ENCODE measurements at places on chromosomes 1 and 21.

DNA sequence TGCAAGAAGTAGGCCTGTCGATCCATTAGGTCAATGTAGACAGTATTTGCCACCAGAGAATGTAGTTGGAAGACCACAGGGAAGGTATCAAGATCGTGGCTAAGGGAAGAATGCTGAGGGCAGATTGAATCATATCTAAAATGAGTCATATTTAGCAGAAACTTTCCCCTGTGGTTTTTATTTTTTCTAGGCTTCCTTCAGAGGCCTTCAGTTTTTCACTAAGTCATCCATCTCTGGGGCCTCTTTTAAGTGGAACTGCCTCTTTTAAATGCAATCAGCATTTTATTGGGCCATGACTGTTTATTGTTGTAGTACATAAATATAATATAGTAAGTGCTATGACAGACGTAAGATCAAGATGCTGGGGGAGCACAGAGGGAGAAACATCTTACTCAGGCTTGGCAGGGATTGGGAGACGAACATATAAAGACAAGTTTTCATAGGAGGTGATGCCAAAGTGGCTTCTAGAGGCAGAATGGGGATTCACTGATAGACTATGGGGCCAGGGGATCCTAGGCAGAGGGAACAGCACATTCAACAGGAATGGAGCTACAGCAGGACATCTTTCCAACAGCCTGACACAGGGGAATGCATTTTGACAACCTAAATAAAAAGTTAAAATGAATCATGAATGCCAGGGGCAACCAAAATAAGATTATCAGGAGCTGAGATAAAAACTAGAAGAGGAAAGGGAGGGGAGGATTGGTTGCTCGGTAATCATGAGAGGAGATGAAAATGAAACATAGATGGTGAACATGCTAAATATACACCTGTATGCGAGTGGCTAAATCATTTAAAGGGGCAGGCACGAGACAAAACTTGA lies 20.1 kb downstream of the UBE2U start:
- no peak for DNase-seq

GRCh38 chr1:55981010-55981650 lies 598.2 kb downstream of the PLPP3 start:
- DNase-seq: no peak

DNA sequence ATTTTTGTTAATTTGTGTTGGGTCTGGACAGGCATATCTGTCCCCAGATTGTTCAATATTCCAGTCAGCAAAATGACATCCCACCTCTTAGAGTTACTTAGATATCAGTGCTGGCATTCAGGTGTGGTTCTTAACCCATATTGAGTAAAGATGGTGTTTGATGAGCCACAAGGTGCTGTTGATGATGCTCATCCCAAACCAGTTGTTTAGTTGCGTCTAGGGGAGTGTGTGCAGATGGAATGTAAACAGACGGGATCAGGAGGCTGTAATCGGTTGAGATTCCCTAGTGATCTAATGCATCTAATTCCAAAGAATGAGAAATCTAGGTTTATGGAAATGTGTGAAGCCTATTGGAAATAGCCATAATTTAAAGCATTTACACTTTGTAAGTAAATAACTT lies 1.1 kb downstream of the HOOK1 start:
- no peak for DNase-seq

DNA sequence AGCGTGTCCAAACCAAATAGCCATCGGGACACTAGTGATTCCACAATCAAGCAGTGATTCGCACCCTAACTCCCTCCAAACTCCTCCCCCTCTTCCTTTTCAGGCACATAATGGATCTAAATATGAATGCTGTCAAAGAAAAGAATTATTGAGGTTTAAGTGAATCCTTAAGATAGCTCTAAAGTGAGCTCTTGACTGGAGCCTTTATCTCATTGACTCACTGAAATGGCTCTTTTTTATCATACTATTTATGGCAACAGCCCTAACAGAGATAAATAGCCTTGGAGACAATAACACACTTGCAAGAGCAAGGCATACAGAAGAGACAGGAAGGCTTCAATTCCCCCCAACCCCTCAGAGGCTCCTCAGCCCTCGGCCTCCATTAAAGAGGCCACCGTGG lies 143.3 kb downstream of the PLXNA2 start:
- DNase-seq: no peak

DNA sequence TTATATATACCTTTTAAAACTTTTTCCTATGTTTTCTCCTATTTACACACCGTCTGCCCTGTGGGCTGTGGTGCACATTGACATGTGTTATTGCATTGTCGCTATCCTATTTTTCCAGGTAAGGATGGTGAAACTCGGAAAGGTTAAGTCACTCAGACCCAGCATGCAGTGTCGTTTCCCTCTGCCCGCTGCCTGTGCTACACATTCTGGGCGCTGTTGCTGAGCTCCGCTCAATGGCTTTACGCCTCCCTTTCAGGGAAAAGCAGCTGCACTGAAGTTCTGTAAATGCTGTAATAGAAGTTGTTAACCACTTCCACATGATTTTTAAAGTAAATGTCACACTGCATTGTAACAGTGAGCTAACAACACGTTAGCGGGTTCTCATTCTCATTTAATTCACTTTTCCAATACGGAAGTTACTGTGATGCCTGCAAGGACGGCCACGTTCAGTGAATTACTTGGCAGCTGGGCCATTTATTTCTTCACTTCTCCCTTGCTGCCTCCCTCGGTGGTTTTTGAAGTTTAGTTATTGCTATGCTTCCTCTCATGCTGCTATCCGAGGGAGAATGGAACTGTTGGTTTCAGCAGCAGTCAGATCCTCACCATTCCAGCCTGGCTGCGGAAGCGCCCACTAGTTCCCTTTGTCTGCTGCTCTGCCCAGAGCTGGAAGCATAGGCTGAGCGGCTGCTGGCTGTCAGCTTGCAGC lies 288.7 kb downstream of the SPATA17 start:
- no peak for DNase-seq

- DNase-seq: no peak
Observed at GRCh38 chr1:29256394-29256793, 20.1 kb downstream of the PTPRU start.

GRCh38 chr1:54229281-54229891 lies 29.4 kb downstream of the MRPL37 start:
- no peak for DNase-seq

- no peak for DNase-seq
Observed at GRCh38 chr1:168976267-168976666, 130.2 kb upstream of the ATP1B1 start.

GRCh38 chr1:32888134-32888533 lies 1.8 kb downstream of the HPCA start:
- no peak for DNase-seq

DNA sequence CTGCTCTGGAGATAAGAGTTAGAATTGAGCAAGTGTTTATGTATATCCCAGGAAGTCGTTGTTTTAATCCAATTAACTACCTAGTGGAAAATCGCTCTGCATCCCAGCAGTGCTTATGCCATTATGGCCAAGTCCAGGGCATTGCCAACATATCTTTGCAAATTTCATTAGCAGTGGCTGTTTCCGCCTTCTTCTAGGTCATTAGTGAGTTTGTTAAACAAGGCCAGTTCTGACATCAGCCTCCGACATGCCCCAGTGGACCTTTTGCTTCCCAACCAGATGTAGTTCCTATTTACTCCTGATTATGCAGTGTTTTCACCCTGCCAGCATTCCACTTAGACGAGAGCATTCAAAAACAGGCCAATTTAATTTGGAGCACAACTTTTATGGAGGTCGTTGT lies 106.8 kb upstream of the FAM78B start:
- no peak for DNase-seq

- no peak for DNase-seq
Observed at GRCh38 chr1:119102051-119102450, 38.4 kb downstream of the WARS2 start.

- no peak for DNase-seq
Observed at GRCh38 chr21:32940079-32941014, 85.4 kb upstream of the OLIG2 start.

DNA sequence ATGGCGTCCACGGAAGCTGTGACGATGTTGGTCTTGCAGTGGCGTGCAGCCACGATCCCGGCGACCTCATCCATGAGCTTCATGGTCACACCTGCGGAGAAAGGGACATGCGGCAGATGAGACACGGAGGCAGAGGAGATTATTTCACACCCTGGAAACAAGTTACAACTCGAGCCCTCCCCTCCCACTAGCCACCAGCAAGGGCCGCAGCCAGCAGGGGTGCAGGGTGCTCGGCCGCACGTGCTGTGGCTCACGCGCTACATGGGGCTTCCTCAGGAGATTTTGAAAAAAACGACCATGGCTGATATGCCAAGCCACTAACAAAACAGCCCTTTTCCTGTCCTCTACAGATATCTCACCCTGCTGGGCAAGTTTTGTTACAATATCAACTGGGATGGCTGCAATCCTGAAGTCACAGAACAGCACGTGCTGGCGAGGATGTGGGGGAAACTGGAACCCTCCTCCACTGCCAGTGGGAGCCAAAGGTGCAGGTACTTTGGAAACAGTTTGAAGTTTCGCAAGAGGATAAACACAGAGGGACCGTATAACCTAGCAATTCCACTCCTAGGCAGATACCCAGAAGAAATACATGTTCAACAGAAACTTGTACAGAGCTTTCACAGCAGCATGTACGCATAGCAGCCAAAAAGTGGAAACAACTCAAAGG lies 34.1 kb upstream of the GPR153 start:
- no peak for DNase-seq

DNA sequence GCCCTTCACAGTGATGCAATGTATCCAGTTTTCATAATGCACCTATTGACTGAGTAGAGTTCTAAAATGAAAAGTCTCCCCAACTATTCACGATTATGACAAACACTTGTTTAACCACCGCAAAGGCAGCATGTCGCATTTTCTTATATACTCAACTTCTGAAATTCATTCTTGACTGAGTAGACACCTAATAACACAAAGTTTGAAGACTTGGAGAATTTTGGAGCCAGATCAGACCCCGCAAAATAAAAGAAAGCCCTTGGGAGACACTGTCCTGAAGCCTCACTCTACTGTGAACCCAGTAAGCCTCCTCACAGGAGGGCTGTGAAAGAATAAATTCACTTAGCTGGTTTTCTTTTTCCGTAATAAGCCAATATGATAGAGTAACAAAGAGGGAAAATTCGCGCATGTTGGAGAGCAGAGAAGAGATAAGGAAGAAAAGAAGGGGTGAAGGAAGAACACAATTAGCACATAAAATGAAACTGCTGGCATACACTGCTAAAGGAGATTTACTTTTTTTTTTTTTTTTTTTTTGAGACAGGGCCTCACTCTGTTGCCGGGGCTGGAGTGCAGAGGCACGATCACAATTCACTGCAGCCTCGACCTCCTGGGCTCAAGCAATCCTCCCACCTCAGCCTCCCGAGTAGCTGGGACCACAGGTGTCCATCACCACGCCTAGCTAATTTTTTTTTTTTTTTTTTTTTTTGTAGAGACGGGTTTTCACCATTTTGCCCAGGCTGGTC lies 492 bp upstream of the COLGALT2 start:
- DNase-seq: no peak

DNA sequence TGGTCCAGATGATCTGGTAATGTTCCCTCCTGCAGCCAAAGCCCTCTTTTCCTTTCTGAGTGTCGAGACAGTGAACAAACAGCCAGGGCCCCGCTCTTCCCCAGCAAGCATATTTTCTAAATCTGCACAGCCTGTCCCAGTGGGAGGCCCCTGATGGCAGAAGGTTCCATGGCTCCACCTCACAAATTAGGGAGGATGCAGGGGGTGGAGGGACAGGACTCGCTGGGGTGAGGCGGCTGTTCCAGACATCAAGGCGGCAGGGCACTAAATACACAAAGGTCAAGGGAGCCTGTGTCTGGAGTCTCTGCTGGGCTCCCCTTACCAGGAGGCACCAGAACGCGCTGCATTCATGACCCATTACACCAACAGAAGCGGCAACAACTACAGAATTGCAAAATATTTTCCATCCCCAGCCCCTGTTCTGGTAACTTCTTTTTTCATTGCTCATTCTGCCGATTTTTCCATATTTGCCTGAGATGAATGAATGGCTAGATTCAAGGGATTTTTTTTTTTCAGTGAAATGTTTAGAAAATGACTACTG lies 27.0 kb upstream of the PRELP start:
- no peak for DNase-seq

- DNase-seq: no peak
Observed at GRCh38 chr1:6801966-6802365, 16.7 kb downstream of the CAMTA1 start.

GRCh38 chr1:17597651-17598050 lies 58.2 kb downstream of the ARHGEF10L start:
- DNase-seq: no peak

- no peak for DNase-seq
Observed at GRCh38 chr1:27789540-27790041, 16.6 kb downstream of the STX12 start.

DNA sequence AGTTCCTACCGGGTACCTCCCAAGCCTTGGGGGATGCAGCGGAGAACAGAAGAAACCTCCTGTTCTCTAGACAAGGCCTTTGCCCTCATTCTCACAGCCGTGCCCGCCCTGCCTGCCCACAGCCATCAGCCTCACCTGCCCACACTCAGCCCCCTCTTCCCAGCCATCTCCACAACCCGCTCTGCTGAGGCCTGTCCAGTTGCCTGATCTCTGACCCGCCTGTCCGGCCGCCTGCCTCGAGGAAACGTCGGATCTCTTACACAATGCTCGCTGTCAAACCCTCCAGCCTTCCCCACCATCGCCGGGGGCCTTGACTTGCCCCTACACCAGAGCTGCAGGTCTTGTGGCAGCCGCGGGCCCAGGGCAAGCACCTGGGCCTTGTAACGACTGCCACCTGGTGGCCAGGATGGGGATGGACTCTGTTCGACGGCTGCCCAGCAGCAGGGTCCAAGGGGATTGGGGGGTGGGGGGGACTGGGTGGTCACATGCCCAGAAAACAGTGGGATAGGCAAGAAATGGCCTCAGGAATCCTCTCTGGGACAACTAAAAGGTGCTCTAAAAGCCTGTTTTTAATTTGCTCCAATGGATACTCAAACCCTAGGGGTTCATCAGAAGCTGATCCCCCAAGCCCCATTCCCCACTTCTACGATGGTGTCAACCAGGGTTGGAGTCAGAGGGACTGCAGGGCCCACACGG lies 31.0 kb downstream of the SLC45A1 start:
- no peak for DNase-seq

GRCh38 chr1:169340882-169341281 lies 26.7 kb downstream of the NME7 start:
- no peak for DNase-seq

DNA sequence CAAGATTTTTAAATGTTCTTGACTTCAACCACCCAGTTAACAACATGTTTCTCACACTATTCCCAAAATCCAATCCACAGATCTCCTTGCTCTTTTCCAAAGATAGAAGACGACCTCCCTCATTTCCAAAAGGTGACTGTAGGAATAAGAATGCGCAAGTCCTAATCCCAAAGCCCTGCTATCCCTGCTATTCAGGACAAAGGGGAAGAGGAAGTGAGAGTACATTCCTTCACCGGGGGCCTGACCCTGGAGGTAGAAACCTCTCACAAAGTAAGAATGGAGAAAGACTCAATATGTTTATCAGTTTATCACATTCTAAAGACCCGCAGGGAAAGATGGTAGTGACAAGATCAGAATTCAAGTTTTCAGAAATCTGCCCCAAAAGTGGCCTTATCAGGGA lies 55.7 kb downstream of the PLEKHA6 start:
- DNase-seq: no peak

DNA sequence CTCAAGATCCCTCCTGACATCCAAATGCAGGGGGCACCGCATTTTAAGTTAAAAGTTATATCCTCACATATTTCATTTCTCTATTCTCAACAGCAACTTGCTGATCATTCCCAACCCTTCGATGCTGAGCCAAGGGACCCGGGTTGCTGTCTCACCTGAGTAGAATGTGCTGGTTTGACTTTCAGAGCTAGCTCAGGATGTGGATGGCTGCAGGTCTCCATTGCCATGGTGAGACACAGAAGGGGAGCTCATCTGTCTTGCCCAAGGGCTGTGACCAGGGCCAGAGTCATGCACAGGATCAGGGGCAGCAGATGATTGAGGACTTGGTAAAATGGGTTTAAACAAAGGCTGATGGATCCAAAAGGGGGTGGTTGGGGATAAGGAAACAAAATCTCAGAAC lies 112.1 kb downstream of the HMGB4 start:
- DNase-seq: no peak
